ENCODE measurements at places on chromosomes 6 and 20.
A peak's percentile ranks its signal among the peaks of the same experiment; 100 is the strongest.

DNA sequence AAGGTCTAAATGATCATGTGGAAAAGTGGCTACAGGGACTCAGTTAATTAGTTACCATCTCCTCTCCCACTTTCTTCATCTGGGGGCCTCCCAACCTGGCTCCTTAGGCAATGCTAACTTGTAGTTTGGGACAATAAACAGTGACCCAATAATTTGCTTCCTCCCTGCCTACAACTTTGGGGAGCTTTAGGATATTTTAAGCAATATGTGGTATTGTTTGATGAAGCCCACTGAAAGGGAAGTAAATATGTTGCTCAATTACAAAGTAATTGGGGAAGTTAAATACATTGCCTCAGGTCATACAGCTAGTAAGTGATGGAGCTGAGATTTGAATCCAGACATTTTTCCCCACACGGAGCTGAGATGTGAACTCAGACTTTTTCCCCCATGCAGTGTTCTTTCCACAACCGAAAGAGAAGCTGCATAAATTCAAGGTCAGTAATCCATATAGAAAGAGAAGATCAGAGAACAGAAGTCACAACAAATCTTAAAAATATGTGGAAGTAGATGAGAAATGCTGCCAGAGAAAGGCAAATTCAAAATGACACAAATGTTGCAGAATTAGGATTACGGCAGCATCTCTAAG lies 26.6 kb downstream of the ZHX3 start:
- DNase-seq = no peak

- peak; percentile 86 for DNase-seq
Measured at GRCh38 chr6:73566954-73567591, 46.2 kb upstream of the EEF1A1 start.

GRCh38 chr6:110462884-110463481 lies 13.4 kb downstream of the SLC22A16 start:
- DNase-seq = no peak

GRCh38 chr20:40628877-40629276 lies 60.2 kb downstream of the MAFB start:
- no peak for DNase-seq

- DNase-seq = no peak
Measured at GRCh38 chr6:106315765-106316374, 9.7 kb downstream of the ATG5 start.

- DNase-seq = no peak
Measured at GRCh38 chr6:12335131-12335527, 45.0 kb downstream of the EDN1 start.

DNA sequence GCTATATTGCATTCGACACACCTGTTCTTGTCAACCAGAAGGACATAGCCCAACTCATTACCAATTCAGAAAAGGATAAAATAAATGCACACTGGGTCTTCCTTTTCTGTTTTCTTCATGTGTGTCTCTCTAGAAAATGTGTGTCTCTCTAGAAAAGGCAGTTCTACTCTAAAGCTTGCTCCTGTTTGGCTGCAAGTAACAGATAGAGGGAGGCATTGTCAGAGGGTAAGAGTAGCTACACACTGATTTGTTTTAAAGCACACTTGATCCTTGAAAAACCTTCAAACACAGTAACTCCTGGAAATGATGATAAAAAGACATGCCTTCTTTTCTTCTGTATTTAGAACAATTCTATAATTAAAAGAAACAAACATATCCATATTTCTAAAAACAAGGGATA lies 21.3 kb downstream of the GRM1 start:
- DNase-seq = no peak

- DNase-seq = no peak
Measured at GRCh38 chr6:52534966-52535390, 41.9 kb downstream of the TRAM2 start.

GRCh38 chr6:137949686-137950390 lies 82.8 kb downstream of the TNFAIP3 start:
- DNase-seq = no peak

DNA sequence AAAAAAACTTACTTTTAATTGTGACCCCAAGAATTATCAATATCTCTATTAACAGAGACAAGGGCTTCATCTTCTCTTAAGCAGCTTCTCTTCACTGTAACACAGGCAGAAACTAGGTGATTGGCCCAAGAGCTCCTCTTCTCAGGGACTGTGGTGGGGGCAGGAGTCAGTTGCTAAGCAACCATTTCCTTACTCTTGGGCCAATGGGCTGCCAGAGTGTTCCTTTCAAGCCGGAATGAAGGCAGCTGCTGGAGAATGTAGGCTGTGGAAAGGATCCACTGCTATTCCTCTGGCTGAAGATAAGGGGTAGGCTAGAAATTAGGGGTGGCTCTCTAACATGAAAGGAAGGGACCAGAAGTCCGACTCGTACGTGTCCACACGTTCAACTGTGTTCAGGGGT lies at the start of gene SEL1L2:
TSS of gene SEL1L2 (minus strand) at position 150 of the 400 bp plus-strand sequence. CDS start at position 70, 80 bp downstream.
- no peak for DNase-seq

GRCh38 chr20:60113024-60113724 lies 155.0 kb downstream of the CDH26 start:
- no peak for DNase-seq

- no peak for DNase-seq
Measured at GRCh38 chr6:137258170-137258569, 39.0 kb upstream of the IFNGR1 start.

DNA sequence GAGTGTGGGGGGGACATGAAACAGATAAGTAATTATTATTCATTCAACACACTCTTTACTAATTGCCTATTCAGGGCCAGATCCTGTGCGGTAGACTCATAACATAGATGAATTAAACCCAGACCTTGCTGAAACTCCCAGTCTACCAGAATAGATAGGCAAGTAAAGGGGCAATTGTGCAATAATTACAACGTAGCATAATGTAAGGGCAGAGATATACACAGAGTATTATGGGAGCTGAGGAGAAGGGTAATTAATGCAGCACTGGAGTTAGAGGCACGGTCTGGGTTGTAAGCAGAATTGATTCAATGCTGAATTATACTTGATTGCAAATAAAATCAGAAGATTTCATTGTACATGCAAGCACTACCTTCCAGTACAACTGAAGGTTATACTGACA lies 29.2 kb downstream of the RIMS4 start:
- DNase-seq = no peak

DNA sequence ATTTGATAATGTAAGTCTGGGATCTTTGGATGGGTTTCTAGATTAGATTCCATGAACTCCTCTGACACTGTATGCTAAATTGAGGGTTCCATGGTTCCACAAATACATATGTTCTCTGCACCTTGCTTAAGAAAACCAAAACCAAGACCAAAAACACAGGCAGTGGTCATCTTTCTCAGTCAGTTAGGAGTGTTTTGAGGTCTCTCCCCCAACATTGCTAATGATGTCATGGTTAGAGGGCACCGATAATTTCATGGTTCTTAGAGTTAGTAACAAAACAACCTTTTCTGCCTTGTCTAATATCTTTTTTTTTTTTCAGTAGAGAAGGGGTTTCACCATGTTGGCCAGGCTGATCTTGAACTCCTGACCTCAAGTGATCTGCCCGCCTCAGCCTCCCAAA lies 44.5 kb downstream of the ARID1B start:
- DNase-seq = no peak

- no peak for DNase-seq
Measured at GRCh38 chr6:16369140-16369745, 130.9 kb downstream of the GMPR start.

DNA sequence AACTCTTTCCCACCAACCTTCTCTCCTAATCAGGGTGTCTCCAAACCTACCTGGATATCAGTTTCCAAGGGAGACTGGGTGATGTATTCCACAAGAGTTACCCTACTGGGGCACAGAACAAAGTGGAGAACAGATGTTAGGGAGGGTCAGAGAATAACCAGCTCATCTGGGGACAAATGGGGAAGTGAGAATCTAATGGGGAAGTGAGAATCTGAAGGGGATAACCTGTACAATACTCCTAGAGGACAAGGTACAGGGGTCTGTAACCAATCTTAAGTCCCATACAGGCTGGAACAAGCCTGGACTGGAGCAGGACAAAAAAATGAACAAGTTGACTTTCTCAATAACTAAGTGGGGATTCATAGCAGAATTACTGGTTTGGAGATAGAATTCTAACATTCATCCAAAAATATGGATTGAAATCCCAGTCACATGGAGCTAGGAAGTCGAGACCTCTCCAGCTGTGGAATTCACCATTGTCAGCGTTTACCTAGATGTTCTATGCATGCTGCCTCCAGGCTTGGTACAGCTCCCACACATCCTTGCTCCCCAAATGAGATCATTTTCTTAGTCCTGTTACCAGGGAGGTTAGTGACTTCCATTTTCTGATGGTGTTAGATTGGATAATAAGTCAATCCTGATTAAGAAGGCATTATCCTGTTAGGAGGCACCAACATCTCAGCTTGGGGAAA lies 214.8 kb upstream of the MOCS1 start:
- DNase-seq = no peak

DNA sequence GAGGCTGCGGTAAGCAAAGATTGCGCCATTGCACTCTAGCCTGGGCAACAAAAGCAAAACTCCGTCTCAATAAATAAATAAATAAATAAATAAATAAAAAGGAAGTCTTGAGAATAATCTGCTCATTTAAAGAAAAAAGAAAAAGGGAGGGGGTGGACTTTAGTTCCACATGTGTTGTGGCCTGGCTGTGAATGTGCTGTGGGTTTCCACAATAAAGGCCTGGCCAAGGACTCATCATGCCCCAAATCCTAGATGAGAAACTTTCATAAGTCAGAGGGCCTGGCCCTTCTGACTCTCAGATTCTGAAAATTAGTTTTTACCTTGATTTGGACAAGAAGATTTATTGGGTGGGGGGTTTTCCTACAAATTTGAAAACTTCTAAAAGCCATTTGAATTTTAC lies 48.4 kb downstream of the RIOK1 start:
- DNase-seq = no peak

- DNase-seq = no peak
Measured at GRCh38 chr20:64090165-64090564, 6.0 kb upstream of the LKAAEAR1 start.

GRCh38 chr6:155449450-155450239 lies 6.0 kb downstream of the NOX3 start:
- no peak for DNase-seq

GRCh38 chr6:23302514-23302913 lies 733.1 kb downstream of the HDGFL1 start:
- DNase-seq = no peak

DNA sequence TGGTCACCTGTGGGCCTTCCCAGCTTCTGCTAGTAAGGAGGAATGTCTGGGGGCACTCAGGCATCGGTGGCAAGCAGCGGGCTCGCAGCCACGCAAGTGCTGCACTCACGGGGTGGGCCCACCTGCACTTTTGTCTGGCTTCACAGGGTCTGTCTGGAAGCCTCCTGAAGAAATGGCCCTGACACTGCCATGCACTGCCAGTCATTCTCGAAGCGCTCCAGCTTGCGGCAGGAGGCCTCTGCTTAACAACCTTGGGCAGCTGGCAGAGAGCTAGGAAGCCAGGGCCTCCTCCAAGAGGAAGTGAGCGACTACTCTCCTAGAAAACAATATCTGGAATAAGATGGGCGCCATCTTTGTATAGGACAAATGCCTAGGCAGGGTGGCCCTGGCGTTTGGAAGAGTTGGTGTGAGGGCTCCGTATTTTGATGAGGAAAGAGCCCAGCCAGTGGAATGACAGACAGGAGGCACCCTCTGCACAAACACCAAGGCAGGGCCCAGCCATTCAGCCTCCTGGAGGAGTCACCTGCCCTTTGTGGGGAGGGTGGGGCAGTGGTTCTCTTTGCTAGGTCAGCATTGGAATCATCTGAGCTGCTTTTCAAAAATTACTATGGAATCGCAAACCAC lies 113.9 kb downstream of the SYNDIG1 start:
- DNase-seq = no peak

DNA sequence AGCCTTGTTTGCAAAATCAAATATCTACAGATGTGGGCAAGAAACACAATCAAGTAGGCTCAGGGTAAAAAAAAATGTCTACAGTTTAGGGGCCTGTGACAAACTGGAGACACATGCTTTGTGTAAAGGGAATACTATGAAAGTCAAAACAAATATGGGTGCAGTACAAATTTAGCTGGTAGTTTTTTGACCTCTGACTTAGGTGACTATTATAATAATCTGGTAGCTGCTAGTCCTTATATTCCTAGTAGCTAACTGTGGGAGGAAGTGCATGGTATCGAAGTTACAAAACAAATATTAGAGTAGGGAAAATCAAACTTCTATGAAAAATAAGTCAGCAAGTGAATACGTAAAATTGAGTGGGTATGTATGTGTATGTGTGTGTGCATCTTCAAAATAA lies 35.4 kb downstream of the CYP24A1 start:
- DNase-seq = no peak

DNA sequence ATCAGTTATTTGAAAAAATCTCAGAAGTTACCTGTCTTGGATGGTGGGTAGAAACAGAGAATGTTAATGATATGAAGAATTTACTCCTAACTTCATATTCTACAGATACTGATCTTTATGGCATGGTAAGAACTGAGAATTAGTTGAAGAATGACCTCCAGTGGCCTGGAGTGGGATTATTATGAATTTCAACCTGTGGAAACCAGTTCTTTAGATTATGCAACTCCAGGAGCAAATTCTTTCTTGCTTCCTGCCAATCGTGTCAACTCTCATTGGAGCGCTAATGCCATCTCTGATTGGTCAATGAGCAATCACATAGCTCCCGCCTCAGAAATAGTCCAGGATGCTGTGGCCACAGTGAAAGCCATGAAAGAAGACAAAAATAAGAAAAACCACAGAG lies 40.6 kb downstream of the LYRM2 start:
- DNase-seq = no peak

DNA sequence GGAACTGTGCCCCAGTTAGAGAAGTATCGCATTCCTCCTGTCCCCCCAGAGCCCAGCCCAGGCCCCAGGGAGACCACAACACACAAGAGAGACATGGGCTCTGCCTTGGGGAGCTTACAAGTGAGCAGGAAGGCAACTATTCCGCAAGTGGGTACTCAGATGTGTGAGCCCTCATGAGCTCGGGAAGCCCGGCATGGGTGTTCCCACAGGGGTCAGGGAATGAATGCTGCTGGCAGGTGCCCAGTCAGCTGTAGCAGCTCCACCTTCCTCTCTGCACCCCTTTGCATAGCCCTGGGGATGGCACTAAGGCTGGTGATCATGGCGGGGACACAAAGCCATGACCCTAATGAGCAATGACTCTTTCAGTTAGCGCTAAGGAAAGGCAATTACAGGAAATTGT lies 194.1 kb downstream of the SYNDIG1 start:
- DNase-seq = peak; percentile 57

- DNase-seq = no peak
Measured at GRCh38 chr6:116438590-116439448, 22.4 kb upstream of the CALHM6 start.

DNA sequence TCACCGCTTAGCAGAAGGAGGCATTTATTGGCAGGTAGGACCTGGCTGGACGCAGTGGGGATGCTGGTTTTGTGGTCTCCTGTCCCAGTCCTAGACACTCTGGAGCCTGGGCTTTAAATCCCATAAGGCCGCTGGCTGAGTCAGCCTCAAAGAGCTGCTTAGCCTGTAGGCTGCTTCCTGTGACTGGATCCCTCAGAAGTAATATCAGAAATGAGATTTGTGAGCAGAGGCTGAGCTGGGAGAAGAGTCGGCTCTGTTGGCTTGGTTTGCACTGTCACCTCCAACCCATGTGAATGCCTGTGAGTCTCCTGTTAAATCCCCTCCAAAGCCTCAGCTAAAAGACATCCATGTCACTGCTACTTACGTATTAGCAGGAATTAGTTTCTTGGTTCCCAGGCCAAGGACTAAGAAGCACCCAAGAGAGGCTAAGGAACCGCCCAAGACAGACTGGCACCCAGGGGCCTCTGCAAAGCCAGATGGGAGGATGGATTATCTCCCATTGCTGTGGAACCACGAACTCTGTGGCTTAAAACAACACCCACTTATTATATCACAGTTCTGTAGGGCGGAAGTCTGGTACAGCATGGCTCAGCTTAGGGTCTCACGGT lies 289.4 kb downstream of the CDC5L start:
- DNase-seq = no peak

- DNase-seq = no peak
Measured at GRCh38 chr6:156021746-156022396, 566.2 kb upstream of the NOX3 start.

All from posterior vena cava (tissue), 2 donors.